ENCODE measurements at places on chromosomes 16 and 17.

- DNase-seq = no peak
Observed at GRCh38 chr17:19610311-19610710, 38.2 kb upstream of the ALDH3A2 start.

- no peak for DNase-seq
Observed at GRCh38 chr16:397135-397661, at the start of gene NME4. NME4 (plus strand) TSS chr16:397199; CDS start chr16:397223, 24 bp downstream.

- peak; percentile 60 for DNase-seq
Observed at GRCh38 chr17:1181753-1182137, 2.0 kb upstream of the ABR start.

DNA sequence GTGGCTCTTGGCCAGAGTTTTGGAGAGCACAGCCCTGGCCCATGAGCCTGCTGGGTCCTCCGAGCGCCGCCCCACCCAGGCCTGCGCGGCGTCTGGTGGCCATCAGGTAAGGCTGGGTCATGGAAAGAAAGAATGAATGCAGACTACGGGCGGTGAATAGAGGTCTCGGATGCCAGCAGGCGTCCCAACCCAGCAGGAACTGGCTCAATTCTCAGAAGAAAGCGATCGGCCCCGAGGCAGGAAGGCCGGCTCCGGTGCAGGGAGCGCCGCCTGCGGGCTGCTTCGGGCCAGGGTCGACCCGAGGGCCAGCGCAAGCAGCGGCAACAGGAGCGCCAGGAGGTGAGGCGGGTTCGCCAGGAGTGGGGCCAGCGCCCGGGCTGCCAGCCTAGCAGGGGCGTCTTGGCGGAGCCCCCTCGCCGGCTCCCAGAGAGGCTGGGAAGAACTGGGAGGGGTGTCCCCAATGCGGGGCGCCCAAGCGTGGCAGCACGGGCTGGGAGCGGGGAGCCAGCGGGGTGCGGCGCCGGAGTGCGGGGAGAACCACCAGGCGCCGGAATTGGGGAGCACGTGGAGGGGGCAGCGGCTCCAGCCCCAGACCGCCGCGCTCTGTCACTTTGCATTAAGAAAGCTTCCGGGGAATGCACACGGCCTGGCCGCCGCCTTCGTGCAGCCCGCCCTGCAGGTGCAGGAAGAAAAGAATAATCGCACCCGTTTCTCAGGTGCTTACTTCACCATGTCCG is 7.1 kb upstream of the TMC5 start:
- DNase-seq = no peak

DNA sequence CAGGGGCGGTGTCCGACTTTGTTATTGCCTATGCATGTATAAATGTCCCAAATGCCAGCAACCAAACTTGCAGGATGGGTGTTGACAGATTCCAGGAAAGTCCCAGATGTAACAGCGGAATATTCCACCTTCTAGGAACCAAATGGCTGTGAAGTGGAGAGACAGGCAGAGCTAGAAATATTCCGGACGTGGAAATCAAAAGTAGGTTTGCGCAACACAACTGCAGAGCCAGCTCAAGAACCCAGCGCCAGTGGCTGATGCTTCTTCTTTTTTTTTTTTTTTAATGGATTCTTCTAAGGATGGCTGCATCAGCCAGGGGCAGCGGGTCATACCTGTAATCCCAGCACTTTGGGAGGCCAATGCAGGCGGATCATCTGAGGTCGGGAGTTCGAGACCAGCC is 601.7 kb downstream of the MAF start:
- DNase-seq = no peak

DNA sequence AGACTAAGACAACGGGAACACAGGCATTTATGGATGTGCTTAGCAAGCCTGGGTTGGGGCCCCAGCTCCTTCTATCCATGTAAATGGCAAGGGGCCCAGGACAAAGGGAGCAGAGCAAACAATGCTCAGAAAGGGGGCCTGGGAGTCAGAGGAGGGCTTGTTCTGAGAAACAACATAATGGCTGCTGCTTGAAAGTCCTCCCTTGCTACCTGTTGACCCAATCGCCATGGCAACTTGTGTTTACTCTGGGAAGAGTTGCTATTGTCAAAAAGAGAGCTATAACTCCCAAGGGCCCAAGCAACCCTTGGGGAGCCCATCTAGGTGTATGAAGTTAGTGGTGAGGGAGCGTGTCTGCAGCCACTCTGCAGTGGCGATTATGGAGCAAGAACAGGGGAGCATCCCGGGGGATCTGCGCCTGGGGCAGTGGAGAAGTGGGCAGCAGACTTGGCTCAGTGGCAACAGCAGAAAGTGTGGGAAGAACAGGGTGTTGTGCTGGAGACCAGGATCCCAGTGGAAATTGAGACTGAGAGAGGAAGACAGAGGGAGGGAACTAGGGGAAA is 118.7 kb upstream of the NLRP1 start:
- DNase-seq = no peak

DNA sequence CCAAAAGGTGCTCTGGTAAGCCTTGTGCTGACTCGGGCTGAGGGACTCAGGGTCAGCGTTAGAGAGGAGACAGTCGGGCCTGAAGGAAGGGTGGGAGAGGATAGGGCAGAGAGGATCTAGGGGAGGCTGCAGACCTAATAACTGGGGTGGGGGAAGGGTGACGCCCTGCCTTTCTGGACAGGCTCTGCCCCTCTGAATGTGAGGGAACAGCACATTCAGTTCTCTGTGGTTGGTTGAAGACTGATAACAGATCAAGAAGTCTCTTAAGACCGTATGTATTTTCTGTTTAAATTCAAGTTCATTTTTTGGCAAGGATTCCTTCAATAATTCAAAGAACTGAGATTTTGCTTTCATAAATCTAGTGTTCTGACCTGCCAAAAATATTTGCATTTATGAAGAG is 56.2 kb upstream of the TEKT3 start:
- no peak for DNase-seq

GRCh38 chr16:28297784-28298510 is 5.6 kb downstream of the SBK1 start:
- DNase-seq = no peak

DNA sequence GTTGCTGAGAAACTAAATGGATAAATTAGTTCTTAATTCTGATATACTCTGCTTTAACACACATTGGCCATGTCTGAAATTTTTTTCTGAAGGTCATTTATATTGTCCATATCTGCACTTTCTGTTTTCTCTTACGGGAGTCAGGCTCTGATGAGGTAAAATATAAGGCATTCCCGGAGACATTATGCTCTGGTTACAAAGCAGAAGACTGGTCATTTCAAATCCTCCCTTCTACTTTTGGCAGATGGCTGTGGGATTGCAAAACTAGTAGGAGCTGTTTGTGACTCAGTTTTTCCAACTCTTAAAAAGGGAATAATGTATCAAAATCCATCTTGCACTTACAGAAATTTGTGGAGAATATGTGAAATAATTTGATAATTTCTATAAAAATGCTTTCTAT is 92.2 kb upstream of the CPHXL start:
- no peak for DNase-seq

DNA sequence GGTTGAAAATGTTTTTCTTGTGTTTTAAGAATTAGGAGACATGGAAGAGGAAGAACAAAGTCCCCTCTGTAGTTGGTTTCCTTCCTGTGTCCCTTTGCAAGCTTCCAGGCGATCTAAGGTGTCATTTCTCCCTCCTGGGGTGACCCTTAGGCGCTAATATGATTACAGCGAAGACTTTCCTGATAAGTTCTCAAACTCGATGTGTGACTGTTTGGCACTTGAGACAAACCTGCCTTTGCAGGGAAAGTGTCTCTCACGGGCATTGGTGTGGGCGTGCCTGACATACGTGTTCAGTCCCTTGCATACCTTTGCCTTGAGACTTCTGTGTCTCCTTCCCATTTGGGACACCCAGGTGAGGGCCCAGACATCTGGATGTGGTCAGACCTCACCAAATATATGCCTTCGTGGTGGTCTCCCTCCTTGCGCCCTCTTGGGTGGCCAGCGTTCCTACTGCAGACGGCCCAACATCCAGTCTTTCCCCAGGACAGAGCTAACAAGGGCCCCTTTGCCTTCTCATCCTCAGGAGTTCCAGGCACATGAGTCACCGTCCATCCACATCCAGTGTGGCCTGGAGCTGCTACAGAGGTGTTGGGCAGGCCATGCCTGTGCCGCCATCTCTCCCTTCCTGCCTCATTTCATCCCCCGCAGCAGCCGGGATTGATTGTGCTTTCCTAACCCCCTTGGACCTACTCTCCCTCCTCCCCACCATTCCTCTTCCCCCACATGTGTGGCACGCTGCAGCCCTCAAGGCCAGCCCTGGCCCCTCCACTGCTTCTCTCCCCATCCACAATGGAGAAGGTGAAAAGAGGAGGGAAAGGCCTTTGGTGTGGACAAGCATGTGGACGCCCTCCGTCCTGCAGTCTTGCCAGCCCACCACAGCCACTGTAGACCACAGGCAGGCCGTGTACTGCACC is 3.1 kb upstream of the JPT2 start:
- peak; percentile 55 for DNase-seq

DNA sequence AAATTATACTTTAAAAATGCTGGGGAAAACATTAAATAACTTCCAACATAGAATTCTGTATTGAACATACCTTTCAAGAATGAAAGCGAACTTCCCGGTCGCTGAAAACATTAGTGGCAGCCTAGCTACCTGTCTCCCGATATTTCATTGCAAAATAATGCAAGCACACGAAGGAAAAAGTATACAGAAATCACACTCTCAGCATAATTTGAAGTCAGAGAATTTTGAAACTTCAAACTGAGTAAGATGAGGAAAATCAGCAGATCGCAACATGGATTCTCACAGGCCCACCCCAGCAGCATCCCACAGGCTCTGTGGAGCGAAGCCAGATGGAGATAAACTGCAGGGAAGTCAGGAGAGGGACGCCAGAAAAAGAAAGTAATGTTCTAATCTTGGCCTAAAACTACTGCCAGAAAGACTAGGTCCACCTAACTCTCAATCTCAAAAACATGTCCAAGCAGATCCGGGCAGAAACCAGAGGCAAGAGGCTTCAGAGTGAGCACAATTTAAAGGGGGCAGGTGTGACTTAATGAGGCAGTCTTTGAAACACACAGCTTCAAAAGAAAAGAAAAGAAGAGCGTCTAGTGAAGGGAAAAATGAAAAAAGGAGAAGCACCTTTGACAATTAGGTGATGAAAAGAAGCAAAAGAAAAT is 4.8 kb upstream of the GOSR1 start:
- DNase-seq = no peak

- no peak for DNase-seq
Observed at GRCh38 chr17:57966246-57966645, 11.0 kb upstream of the CUEDC1 start.

DNA sequence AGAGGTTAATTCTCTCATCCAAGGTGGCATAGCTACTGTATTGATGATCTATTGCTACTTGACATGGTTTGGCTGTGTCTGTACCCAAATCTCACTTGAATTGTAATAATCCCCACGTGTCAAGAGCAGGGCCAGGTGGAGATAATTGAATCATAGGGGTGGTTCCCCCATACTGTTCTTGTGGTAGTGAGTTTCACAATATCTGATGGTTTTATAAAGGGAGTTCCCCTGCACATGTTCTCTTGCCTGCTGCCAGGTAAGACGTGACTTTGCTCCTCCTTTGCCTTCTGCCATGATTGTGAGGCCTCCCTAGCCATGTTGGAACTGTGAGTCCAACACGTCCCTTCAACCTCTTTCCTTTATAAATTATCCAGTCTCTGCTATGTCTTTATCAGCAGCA is 22.9 kb upstream of the CPPED1 start:
- DNase-seq = no peak

DNA sequence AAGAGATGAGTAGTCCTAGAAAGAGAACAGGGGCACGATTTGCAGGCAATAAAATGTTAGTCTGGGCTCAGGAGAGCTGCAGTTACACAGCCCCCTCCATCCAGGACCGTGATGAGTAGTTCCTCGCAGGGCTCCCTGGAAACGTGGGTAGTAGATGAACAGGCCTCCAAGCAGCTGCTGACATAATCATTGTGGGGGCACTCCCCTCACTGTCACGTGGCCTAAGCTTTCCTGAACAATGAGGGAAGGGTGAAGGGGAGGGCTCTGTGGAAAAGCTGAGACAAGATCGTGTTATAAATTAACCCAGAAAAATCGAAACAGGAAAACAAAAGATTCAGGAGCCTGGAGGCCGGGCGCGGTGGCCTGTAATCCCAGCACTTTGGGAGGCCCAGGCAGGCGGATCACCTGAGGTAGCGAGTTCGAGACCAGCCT is 1.3 kb upstream of the PER1 start:
- peak; percentile 97 for DNase-seq

GRCh38 chr17:81396722-81397313 is 1.6 kb downstream of the BAHCC1 start:
- DNase-seq = no peak

DNA sequence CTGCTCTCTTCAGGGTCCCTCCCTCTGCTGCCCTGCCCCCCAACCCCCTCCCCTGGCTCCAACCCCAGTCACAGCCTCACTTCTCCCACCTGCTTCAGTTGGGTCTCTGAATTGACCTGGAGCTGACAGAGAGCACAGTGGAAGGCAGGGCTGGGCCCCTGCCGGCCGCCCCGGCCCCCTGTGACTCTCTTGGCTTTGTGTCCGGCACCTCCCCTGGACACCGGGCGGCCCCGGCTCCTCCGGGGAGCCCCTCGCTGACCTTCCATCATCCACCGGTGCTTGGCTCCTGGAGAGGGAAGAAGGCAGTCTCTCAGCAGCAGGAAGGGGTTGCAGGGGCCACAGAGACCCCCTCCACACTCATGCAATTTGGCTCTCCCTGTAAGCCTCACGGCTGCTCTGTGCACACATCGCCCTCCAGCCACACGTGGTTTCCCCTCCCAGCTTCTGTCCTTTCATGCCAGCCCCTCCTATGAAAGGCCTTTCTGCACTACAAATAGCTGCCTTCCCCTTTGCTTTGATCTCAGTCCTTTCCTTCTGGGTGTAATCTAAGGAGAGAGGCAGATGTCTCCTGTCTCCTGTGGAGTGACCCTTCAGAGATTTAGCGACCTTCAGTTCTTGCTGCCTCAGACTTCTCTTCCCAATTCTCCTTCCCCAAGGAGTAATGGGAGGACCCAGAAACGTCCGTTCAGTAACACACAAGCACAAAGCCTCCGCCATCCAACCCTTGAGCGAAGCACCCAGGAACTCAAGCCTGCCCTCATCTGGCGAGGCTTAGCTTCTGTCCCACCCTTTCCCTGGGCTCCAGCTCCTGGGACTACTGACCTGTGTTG is 8.3 kb downstream of the NKIRAS2 start:
- no peak for DNase-seq

- no peak for DNase-seq
Observed at GRCh38 chr16:80300456-80300855, 240.3 kb upstream of the DYNLRB2 start.

DNA sequence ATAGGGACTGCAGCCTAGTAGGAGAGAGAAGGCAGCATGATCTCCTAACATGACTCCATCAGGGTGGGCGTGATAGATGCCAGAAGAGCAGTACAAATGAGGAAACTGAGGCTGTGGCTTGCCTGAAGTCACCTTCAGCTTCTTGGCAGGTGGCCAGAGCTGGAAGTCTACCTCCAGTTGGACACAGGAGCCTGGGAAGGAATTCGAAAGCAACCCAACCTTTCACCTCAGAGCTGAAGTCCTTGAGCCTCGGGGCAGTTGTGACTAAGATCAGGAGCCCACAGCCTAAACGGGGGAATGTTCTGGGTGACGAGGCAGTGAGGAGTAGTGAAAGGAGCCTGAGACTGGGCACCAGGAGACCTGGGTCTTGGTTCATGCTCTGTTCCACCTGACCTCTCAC is 9.4 kb upstream of the SLC52A1 start:
- no peak for DNase-seq
